Activated T-helper 17 cell treated with anti-CD3 and anti-CD28 coated beads, Interleukin-2, amount 50 U/mL, for 72 hours (primary cell): ENCODE measurements at places on chromosomes 3 and 15. TPM values are rescaled to one million over a fixed set of nuclear protein-coding genes. Genes with fewer than 3 reads are reported as not detected.

Gene KLHL40
- total RNA-seq = not detected

Gene ADGRG7
- total RNA-seq = not detected

Gene SHC4
- 1.0 TPM for total RNA-seq

Gene PRKCD
- total RNA-seq = 21.8 TPM

Gene NOP10
- 210 TPM for total RNA-seq

Gene BFSP2
- 1.0 TPM for total RNA-seq

Gene AP3B2
- 0.41 TPM for total RNA-seq

DNA sequence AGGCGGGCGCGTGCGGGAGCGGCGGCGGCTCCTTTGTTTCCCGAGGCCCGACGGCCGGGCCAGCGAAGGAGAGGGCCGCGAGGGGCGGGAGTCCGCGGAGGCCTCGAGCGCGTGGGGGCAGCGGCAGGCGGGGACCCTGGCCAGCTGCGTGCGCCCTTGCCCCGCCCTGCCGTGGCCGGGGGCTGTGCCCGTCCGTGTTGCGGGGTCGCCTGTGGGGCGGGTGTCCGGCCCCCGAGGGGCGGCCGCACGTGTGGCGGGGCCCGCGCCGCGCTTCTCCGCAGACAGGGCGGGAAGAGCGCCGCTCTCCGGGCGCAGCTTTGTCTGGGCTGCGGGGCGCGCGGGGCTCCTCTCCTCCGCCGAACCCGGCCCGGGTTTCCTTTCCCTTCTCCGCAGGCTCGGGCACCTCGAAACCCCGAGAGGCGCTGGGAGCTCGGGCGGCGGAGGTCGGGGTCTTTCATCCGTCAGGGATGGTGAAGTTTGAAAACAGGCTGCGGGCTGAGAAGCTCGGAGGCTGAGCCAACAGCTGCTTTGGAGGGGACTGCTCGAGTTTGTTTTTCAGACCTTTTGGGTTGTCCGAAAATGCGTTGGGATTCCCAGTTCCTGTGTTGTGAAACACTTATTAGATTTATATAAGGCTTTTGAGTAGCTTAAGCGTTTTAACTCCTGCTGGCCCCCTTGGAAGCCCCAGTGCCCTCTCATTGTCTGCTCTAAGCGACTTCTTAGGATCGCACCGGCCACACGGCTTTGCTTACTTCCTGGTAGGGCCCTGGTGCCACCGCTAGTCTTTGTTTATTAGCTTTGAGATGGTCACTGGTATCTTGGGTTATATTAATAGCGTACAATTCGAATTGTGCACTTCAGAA, 817 bp downstream of the USP3 start:
- no peak for ATAC-seq

GRCh38 chr3:165040186-165040585, 38.1 kb downstream of the SI start:
- no peak for ATAC-seq

DNA sequence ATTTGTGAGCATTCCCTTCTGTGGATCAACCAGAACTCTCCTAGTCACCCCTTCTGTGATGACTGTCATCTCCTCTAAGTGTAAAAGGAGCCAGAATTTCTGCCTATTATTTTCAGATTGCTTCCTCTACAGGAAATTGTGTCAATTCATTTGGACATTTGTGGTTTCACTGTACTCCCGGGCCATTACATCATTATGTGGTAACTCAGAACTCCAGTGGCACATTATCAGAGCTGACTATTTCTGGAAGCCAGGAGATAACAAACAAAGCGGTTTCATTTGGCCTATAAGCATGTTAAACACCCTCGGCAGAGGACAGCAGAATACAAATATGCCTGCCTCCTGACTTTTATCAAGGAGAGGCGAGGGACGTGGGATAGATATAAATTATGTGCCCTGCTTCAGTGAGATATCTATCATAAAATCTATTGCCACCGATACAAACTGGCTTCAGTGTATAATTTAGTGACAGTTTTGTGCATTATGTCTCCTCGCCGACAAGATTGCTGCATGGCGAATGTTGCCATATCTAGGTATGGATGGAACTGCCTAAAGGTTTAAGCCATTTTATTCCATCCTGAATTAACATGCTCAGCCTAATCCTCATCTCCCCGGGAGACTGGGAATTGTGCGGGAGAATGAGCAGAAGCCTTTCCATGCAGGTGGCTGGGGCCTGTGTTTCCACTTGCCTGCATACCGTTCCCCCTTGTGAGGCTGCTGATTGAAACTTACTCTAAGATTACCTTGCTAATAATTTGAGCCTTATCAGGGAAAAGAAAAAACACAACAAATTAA, 193.4 kb upstream of the SEMA6D start:
- ATAC-seq = no peak

- ATAC-seq = no peak
Measured at GRCh38 chr3:178752843-178753242, 216.6 kb downstream of the KCNMB2 start.

DNA sequence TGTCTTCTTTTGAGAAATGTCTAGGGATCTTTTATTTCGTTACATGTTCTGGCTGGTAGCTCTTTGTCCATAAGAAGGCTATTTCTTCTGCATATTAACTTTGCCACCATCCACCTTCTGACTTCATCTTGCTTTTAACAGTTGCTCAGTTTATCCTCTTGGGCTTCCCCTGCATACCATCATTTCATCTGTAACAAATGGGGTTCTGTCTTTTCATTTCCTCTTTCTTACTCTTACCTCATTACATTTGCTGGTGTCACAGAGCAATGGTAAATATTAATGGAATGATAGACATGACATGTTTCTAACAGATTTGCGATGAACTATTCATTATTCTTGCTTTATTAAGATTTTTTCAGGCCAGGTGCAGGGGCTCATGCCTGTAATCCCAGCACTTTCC, 62.4 kb downstream of the GASK1A start:
- ATAC-seq = no peak

DNA sequence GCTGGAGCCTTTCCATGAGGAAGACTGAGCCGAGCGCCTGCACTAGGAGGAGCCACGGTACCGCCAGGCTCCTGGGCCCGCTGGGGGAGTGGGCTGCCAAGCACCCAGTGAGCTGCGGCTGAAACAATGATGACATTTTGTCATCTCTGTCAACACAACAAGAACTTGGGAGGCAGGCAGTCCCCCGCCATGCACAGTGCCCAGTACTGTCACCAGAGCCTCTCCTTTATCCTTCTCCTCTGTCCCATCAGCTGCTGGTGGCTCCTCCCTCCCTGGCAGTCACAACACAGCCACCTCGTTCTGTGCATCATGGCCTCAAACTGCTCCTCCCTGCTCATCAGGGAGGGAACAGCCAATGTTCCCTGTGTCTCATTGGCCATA, 34.0 kb upstream of the PCSK6 start:
- ATAC-seq = no peak

- ATAC-seq = no peak
Measured at GRCh38 chr15:101466188-101466587, 23.3 kb downstream of the PCSK6 start.

DNA sequence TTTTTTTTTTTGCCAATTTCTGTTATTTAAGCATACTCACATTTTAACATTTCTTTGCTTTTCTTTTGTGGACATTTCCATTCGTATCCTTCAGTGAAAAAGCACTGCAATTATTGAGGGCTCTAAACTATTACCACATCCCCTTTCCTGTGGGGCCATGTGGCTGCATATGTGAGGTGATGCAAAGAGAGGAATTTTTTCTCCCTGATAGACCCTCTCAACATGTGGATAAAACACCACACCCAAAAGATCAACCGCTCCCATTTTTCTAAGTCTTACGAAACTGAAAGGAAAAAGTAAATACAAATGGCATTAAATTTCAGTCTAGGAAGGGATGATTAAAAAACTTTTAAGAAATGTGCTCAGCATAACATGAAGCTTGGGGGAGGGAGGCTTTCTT, 68.8 kb downstream of the DNAJC13 start:
- ATAC-seq = no peak

DNA sequence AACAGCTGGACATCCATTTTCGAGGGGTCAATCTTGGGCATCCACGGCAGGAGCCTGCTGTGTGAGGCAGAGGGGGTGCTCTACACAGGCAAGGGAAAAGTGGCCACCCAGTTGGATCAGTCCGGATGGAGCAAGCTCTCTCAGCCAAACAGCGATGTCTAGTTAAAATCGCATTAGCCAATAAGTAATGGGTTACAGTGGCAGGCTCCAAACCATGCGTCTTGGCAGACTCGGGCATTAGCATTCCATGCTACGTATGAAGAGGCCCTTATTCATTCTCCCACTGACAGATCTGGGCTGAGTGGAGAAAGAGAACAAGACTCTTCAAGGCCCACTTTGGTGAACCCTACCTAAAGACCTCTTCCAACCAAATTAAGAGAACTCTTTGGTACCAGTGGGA, 49.3 kb downstream of the CCNB2 start:
- ATAC-seq = no peak

DNA sequence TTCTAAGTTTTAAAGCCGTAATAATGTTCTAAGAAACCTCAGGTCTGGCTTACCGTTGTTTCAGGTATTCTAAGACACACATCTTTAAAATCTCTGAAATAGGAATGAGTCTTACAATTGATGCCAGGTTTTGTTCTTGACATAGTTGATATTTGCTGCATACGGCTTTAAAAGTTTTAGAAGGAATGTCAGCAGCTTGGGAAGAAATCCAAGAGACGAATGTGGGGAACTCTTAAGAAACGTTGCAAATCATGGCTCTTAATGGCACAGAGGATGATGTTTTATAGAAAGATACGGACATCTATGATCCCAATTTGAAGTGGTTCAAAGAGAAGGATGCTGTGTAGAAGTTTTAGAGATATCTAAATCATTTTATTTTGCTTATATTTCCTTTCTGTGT, 11.5 kb downstream of the NUDT16 start:
- ATAC-seq = no peak

- ATAC-seq = no peak
Measured at GRCh38 chr3:123880998-123881561, 3.1 kb downstream of the MYLK start.

- no peak for ATAC-seq
Measured at GRCh38 chr15:36232491-36232890, 346.9 kb upstream of the CDIN1 start.

GRCh38 chr3:33105341-33105948, 8.4 kb upstream of the CRTAP start:
- ATAC-seq = no peak

DNA sequence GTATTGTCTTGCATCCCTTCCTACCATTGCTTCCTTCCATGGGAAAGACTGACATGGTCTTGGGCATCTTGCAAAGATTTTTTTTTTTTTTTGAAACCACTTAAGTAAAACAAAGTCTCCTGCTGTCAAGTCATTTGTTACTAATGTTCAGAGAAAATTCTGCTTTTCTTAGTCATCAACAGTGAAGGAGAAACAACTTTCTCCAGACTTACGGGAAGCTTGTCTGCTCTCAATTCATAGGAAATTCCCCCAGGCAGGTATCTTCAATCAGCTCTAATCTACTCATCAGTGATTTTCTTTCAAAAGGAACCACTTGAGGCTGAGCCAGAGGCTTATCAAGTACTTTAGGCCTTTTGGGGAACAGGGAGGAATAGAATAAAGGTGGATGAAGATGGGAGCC, 15.9 kb upstream of the DRD3 start:
- peak; percentile 58 for ATAC-seq
